Hematopoietic multipotent progenitor cell (in vitro differentiated cells): ENCODE measurements at places on chromosomes 11 and 22.

- no peak for DNase-seq
Observed at GRCh38 chr22:29328566-29329500, 13.3 kb upstream of the RASL10A start.

- no peak for DNase-seq
Observed at GRCh38 chr22:32318361-32318760, 39.3 kb upstream of the RFPL3 start.

GRCh38 chr11:69357458-69358397 lies 63.8 kb downstream of the MYEOV start:
- no peak for DNase-seq

DNA sequence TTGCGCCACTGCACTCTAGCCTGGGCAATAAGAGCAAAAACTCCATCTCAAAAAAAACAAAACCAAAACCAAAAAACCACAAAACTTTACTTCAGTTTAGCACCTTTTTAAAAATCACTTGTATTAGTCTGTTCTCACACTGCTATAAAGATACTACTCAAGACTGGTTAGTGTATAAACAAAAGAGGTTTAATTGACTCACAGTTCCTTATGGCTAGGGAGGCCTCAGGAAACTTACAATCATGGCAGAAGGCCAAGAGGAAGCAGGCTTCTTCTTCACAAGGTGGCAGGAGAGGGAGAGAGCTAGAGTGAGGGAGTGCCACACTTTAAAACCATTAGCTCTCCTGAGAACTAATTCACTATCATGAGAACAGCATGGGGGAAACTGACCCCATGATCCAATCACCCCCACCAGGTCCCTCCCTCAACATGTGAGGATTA lies 261.3 kb downstream of the TMEM135 start:
- no peak for DNase-seq

DNA sequence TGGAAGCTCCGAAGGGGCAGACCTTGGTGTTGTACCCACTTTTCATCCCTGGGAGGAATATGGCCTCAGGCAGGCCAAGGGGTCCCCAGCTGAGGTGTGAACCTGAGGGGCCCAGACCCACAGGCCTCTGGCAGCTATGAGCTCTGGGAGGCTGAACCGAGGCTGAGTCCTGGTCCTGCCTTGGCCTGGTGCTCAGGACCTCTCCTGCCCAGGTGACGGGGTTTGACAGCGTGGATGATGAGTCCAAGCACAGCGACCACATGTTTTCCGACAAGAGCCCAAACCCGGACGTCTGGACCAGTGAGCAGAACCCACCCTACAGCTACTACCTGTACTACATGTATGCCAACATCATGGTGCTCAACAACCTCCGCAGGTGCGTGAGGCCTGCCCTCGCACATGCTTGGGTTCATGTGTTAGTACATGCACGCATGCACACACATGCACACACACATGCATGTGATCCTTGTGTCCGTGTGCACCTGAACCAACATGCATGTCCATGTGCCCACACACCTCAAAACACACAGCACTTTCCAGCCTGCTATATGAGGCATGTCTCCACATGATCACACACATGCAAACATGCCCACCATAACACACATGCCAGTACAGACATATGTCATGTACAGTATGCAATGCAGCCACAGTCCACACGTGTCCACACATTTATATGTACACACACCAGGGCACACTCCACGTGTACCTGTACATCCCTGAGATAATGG lies 40.9 kb downstream of the RNF141 start:
- no peak for DNase-seq

- DNase-seq = no peak
Observed at GRCh38 chr22:38314933-38315822, 2.1 kb downstream of the CSNK1E start.

- no peak for DNase-seq
Observed at GRCh38 chr11:30465623-30466022, 120.5 kb downstream of the MPPED2 start.

GRCh38 chr11:74702383-74703007 lies 28.7 kb downstream of the CHRDL2 start:
- peak; percentile 57 for DNase-seq

DNA sequence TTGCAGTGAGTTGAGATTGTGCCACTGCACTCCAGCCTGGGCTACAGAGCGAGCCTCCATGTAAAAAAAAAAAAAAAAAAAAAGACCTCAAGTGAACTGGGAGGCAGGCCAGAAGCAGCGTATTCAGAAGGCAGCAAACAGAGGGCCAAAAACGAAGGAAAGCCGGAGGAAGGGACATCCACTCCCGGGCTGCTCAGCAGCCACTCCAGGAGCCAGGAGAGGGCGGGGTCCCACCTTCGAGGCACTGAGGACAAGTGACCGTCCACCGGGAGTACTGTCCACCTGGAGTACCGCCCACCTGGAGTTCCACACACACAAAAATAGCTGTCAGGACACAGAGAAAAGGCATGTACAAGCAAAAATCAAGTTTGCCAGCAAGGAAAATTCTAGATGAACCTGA lies 5.5 kb downstream of the TOLLIP start:
- no peak for DNase-seq
